ENCODE measurements at places on chromosomes 16 and 17. TPM values are rescaled to one million over a fixed set of nuclear protein-coding genes. Genes with fewer than 3 reads are reported as not detected.

- no peak for DNase-seq
Measured at GRCh38 chr17:50828508-50829170, 6.7 kb upstream of the WFIKKN2 start.

- DNase-seq: no peak
Measured at GRCh38 chr17:15231851-15232516, 33.1 kb downstream of the PMP22 start.

DNA sequence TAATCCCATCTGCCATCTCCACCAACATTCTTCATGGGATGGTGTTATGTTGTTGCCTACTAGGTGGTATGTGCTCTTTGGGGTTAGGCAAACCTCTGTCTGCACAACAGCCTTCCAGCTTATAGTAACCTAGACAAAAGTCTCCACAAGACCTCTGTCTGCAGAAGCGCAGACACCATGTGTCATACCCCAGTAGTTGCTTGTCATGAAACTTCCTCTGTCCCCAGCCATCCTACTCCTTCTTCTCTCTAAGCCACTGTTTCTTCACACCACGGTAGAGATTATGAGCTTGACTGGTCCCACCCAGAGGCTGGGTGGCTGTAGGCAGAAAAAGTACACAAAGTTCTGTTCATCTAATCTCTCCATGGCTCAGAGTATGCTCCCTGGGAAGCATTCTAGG is 100.3 kb downstream of the MAF start:
- no peak for DNase-seq

- no peak for DNase-seq
Measured at GRCh38 chr17:36086791-36087190, 3.2 kb downstream of the CCL3 start.

DNA sequence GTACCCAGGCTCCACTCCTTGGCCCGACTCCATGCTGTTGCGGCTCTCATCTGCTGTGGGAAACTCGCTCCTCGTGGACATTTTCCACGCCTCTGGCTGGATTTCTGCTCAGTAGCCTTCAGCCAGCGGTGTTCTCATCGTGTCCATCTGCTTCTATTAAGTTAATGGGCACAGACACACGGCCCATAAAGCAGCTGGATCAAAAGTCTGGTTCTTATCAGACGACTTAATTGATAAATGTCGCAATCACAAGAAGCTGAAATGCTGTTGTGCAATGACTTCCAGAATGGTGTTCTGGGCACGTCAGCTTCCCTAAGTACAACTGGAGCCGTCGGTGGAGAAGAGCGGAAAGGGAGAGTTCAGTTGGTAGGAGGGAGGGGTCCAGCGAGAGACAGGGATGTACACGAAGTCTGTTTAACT is 211.7 kb upstream of the CHMP6 start:
- peak; percentile 84 for DNase-seq

GRCh38 chr17:3554440-3554839 is 3.2 kb downstream of the TRPV3 start:
- DNase-seq: no peak

- DNase-seq: peak; percentile 60
Measured at GRCh38 chr17:265718-266117, 84.3 kb upstream of the DOC2B start.

Gene RND2
- total RNA-seq: 3.0 TPM

Gene PMFBP1
- 0.33 TPM for total RNA-seq

Gene TSPOAP1
- total RNA-seq: 28.4 TPM

Gene ZKSCAN2
- 4.8 TPM for total RNA-seq

Gene MT1A
- 34.1 TPM for total RNA-seq

Gene OMG
- not detected for total RNA-seq
